NCI-H1930 (cell line): ENCODE measurements at places on chromosomes 7 and 10.

DNA sequence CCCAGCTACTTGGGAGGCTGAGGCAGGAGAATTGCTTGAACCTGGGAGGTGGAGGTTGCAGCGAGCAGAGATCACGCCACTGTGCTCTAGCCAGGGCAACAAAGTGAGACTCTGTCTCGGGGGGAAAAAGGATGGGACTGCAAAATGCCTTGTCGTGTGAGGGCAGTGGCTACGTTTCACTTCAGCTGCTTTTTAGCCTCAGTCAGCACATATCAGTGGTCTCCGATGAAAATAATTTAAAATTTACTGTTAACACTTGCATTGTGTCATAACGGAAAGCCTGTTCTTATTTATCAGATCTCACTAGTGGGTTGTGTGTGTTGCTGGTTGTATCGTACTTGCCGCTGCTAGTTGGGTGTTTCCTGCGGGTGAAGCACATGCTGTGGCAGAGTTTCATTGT is 61.9 kb downstream of the RBM33 start:
- no peak for DNase-seq

DNA sequence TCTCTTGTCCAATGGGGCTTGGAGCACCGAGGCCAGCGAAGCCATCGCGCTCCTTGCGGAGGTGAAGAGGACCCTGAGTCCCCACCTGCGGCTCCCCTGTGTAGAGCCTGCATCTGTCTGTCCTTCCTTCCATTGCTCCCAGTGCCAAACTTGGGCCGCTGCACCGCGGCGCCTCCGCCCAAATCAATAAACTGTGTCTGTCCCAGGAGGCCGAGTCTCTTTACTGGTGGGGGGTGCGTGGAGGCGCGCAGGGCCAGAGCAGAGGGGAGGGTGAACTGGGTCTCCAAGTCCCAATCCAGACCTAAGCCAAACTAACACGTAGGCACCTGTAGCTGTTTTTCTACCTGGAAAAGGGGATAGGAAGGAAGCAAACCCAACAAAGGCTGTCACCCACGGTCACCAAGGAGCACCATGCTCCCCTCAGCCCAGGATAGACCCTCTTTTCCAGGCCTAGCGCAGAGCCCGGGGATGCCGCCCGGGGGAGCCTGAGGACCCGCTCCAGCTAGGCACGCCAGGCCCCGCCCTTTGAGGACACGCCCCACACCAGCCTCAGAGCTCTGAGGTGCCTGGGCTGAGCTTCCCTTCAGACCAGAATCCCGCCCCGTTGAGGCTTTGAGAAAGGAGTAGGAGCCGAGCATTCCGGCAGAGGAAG is 1.2 kb upstream of the CHAT start:
- DNase-seq: no peak

DNA sequence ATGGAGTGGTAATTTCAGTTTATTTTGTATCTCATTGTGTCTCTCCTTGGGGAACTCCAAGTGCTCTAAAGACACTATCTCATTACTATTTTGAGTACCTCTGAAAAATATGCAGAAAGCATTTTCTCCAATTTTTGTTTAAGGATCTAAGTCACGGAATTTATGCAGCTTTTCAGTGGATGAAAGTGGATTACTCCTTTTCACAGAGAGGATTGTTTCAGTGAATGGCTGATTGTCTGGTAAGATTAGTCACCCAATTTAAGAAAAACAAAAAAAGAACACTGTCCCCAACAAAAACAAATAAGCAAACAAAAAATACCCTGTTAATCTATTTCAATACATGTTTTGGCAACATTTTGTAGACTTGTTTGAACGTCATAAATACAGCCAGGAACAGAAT is 338.3 kb upstream of the TEX47 start:
- DNase-seq: no peak

DNA sequence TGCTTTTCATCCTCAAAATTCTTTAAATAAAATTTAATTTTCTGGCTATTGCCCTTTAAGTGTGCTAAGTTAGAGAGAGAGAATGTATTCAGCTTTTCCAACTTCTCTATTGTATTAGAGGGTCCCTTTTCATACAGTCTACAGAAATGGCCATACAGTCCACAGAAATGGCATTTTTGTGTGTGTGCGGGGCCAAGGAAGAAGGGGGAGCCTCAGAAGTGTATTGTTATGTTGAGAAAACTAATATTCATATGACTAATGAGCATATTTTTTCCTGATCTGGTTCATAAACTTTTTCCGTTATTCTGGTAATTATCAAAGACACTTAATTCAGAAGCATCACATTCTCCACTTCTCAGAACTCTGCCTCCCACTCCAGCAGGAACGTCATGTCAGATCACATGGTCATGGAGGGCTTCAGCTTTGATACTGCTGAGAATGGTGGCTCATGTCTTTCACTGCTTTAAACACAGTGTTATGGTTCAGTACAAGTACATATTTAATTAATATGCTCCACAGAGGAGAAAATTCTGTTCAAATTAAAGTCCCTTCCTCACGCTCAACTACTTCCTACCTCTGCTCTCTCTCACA is 37.1 kb downstream of the ELMO1 start:
- DNase-seq: no peak

- DNase-seq: no peak
Observed at GRCh38 chr10:103472005-103472404, 7.0 kb downstream of the CALHM3 start.

GRCh38 chr10:124983321-124983720 is 41.4 kb downstream of the ZRANB1 start:
- DNase-seq: no peak

DNA sequence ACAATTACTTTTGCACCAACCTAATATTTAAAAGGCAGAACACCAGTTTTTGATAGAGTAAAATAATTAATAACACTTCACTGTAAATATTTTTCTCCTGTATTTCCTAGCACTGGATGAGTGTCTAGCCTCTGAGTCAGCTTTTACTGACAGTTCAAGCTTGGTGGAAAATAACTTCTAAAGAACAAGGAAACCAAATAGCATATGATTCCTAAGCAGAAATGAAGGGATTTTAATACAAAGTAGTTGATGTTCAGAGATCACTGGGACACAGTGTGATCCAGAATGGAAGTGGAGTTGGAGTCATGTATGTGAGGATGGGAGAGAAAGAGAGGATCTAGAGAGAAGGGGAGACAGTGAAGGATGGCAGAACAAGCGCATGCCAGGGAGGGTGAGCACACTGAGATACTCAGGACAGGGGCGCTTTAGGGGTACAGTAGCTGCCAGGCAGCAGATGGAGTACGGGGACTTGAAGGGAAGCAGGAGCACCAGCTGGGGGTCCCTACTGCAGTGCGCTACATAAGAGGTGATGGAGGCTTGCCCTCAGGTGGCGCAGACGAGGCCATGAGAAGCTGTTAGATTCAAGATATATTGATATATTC is 117.9 kb upstream of the KLF6 start:
- no peak for DNase-seq

DNA sequence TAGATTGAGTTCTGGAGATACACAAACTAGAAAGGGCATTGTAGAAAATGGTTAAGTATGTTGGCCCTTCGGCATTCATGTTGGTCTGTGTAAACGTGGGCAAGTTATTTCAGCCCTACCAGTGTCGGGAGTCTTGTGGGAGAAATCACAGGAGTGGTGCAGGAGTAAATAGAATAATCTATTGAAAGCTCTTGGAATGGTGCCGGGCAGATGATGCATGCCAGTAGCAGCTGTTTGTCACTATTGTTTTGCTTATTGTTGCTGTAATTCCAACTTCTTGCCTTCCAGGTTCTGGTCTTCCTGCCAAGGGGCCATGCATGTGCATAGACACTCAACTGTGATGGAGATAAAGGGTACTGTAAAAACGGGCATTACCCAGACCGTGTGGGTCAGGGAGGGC is 259.4 kb downstream of the CAMK1D start:
- no peak for DNase-seq

- no peak for DNase-seq
Observed at GRCh38 chr7:46716926-46717325, 795.9 kb upstream of the IGFBP3 start.

- DNase-seq: no peak
Observed at GRCh38 chr7:157704365-157704764, 367.6 kb downstream of the DNAJB6 start.

DNA sequence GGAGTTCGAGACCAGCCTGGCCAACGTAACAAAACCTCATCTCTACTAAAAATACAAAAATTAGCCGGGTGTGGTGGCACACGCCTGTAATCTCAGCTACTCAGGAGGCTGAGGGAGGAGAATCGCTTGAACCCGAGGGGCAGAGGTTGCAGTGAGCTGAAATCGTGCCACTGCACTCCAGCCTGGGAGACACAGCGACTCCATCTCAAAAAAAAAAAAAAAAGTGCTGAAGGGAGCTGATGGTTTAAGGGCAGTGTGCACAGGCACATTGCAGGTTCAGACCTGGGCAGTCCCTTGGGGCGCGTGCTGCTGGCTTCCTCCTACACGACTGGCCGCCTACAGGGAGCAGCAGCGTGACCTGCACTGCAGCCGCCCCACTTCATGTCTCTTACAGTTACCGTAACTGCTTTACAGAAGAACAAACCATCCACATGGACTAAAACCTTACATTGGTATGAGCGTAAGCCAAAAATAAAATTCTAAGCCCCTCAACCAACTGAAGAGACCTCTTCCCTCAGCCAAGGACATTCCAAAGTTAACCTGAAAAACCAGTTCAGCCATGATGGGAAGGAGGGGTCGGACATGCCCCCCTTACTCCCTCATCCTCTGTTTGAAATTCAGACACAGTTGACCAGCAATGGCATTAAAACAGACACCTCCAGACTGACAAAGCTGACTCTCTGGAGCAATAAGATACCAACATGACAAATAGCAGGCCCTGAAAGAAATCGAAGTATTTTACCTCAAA is 262.2 kb downstream of the ZMYND11 start:
- no peak for DNase-seq
